Stimulated activated CD4-positive, alpha-beta T cell treated with anti-CD3 and anti-CD28 coated beads, Interleukin-12 subunit alpha, Interleukin-12 subunit beta, amount 100 ng/mL, for 48 hours (primary cell): ENCODE measurements at places on chromosomes 4 and X.
A peak's percentile ranks its signal among the peaks of the same experiment; 100 is the strongest.

- DNase-seq: no peak
These were observed 229.1 kb downstream of the ADAM29 start for GRCh38 chr4:175147233-175147632.

- no peak for DNase-seq
These were observed 40.0 kb upstream of the DHX15 start for GRCh38 chr4:24624381-24624780.

DNA sequence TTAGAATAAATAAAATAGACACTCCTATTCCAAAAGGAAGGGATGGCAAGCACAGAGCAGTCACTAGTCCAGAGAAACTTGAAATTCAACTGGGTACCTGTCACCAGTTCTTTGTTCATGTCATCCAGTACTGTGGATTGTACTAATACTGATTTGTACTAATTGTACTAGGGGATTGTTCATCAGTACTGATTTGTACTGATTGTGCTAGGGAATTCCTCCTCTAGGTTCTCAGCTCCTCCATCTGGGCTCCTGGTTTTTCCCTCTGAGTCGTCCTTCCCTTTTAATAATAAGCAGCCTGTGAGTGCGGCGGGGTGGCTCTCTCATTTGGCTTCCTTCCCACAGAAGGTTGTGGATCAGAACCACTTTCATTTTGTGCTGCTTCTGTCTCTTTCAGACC is 31.0 kb upstream of the SOD3 start:
- no peak for DNase-seq

GRCh38 chrX:106208154-106208553 is 40.0 kb downstream of the PWWP3B start:
- DNase-seq: no peak

DNA sequence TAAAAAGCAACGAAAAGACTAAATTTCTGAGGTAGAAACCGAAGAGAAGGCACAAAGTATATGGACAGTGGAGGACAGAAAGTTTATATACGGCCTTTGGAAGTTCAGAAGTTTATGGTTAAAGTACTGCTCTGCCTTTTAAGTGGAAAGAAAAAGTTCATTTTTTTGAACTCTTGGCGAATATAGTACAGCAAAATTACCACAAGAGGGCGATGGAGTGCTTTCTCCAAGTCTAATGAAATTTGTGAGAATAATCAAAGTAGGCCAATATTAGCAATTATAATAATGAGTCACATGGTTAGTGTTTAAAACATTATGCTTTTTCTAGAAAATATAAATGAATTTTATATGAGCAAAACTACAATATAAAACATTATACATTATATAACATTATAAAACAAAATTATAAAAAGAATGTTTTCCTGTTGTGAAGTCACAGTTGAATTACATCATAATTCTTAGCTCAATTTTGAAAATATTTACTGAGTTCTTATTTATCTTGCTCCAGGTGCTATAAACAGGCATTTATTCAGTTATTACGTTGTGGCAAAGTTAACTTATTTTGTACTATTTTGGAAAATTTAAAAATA is 136.2 kb upstream of the BMPR1B start:
- no peak for DNase-seq

- DNase-seq: no peak
These were observed 278.5 kb downstream of the PARM1 start for GRCh38 chr4:75211422-75211821.

- peak; percentile 32 for DNase-seq
These were observed 32.4 kb downstream of the EGF start for GRCh38 chr4:109945056-109945455.

- DNase-seq: peak; percentile 3
These were observed 217.9 kb upstream of the KLHL4 start for GRCh38 chrX:87299563-87300160.

DNA sequence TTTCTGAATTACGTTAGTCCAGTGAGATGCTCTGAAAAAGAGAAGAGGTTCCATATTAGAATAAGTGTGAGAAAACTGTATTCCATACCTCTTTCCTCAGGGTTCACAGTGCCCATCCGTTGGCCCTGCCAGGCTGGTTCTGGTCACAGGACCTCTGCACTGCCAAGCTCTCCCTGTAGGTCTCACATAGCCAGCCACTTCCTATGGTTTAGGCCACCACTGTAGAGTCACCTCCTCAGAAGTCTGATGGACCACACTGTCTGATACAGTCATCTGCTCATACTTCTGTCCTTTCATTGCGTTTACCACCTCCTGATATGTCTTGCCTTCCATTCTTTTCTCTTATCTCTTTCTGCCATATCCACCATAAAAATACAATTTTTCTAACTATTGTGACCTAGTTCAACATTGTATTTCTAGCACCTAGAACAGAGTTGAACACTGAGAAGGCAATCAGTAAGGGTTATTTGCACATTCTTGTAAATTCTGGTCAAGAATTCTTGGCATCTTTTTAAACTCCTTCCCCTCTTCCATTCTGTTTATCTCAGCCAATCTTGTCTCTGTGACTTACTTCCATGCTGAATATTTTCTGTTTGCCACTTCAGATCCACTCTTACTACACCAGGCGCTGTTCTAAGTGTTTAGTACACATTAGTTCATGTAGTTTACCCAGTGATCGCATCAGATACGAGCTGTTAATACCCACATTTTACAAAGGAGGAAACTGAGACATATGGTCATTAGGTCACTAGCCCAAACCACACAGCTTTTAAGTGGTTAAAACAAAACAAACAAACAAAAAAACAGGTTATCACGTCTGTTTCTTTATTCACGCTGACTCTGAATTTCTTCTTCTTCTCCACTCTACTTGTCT is 125.6 kb downstream of the CBR4 start:
- no peak for DNase-seq

DNA sequence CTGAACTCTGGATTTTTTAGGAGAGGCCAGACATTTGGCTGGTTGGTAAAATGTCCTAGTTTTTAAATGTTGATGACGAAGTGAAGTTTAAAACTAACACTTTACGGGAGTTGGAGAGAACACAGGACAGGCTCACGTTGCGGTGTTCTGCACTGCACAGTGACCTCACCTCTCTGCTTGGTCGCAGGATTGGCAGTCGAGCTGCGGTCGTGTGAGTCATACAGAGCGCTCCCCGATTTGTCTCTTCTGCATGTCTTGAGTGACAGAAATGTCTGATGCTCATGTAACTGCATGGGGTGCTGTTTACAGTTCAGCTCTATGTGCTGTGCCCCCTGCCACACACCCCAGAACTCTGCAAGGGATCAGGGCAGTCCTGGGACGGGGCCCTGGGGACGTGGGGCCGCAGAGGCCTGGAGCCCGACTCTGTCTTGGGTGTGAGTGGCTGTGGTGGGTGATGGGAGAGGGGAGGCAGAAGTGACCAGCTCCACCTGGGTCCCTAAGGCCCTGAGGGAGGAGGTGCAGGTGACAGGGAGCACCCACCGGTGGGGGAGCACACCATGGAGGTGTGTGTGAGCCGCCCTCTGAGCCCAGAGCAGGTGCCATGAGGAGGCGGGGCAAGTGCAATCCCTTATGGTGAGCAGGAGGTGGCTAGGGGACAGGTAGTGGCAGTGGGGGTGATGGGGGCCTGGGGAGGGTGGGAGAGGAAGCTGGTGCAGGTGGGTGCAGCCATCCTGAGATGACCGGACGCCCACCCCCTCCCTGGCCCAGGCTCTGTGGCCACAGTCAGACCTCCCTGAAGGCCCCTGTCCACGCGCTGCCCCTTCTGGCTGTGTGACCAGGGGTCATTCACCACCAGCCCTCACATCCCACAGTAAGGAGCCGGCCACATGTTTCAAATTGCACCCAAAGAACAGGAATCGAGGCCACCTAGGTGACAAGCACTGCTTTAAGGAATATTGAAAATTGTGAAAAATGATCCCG is 77.9 kb upstream of the ADRA2C start:
- no peak for DNase-seq

DNA sequence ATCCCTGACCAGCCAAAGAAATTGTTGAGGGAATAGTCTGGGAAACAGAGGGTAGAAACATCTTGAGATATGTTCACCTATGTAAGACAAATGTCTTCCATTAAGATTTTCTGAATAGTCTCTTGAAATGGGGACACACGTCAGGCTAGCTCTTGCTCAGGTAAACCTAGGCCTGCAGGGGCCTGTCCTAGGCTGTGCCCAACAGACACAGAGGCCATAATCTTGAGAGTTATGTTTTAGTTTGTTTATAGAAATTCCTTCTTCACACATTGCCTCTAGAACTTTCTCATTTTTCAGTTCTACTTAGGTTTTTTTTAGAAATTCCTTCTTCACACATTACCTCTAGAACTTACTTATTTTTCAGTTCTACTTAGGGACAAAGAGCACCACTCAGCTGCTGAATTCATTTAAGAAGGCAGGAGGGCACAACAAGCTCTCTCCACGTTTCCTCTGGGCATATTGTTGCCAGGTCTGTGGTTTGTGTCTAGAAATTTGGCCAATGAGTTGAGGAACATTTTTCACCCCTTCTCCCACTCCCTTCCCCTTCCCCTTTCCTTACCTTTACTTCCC is 94.9 kb downstream of the ARHGAP24 start:
- no peak for DNase-seq

GRCh38 chr4:146212781-146213180 is 1.6 kb upstream of the REELD1 start:
- DNase-seq: no peak

- DNase-seq: no peak
These were observed 3.9 kb upstream of the OCIAD2 start for GRCh38 chr4:48910511-48910910.

GRCh38 chrX:66489339-66489738 is 149.5 kb downstream of the EDA2R start:
- no peak for DNase-seq

GRCh38 chr4:161203865-161204264 is 959.9 kb downstream of the FSTL5 start:
- DNase-seq: no peak

GRCh38 chr4:144820728-144821085 is 174.8 kb downstream of the HHIP start:
- DNase-seq: no peak

DNA sequence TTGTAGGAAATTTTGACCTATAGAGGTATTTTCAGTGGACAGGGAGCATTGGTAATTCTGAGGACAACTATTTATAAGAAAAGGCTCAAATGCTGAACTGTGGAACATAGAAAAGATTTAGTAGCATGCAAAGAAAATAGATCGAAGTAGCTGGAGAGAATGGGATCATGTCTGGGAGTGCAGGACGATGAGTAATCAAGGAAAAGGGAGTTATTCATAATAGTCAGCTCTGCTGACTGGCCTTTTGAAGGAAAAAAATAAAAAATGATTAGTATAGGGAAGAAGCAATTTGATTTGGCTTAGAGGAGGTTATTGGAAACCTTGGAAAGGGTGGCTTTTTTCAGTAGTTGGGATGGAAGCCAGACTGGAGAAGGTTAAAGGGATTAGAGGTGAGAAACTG is 22.9 kb upstream of the ANK2 start:
- no peak for DNase-seq

DNA sequence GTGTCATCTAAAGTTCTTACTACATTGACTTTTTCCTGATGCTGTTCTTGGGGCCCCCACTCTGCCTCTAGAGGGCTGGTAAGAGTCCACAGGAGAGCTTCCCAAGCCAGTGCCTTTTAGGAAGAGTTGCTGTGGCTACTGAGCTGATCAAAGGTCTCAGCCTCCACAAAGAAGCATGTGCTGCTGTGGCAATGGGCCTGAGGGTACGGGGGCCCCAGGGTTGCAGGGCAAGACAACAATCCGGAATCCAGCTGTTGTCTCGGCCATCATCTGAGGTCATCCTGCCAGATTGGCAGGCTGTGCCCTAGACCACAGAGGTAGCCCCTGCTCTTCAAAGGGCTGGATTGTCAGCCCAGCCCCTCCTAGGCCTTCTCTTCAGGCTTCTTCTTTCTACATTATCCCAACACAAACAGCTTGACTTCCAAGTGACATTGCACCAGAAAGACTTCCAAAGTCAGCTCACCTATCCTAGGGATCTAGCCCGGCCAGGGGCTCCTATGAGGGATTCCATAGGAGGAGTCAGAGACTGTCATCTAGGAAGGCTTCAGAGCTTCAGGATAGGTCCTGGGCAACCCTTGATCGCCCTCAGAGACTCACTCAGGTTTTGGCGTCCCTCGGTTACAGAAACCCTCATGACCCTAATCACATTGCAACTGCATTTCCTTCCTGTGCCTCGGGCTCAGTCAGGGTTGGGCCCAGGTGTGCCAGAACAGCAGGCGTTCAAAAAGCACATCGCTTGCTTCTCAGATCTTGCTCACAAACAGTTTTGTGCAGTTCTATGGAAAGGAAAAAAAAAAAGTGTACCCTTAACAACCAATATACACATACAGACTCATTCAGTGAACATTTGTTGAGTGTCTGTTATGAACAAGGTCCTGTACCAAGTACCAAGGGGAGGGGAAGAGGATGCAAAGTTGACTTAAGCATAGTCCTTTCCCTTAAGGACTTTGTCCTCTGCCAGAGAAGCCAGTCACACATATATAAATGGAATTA is 27.8 kb downstream of the SLC25A5 start:
- no peak for DNase-seq

DNA sequence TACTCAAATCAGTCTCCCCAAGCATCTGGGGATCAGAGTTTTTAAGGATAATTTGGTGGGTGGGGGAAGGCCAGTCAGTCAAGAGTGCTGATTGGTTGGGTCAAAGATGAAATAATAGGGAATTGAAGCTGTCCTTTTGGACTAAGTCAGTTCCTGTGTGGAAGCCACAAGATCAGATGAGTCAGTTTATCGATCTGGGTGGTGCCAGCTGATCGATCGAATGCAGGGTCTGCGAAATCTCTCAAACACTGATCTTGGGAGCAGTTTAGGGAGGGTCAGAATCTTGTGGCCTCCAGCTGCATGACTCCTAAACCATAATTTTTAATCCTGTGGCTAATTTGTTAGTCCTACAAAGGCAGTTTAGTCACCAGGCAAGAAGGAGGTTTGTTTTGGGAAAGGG is 17.3 kb upstream of the GLUD2 start:
- no peak for DNase-seq

DNA sequence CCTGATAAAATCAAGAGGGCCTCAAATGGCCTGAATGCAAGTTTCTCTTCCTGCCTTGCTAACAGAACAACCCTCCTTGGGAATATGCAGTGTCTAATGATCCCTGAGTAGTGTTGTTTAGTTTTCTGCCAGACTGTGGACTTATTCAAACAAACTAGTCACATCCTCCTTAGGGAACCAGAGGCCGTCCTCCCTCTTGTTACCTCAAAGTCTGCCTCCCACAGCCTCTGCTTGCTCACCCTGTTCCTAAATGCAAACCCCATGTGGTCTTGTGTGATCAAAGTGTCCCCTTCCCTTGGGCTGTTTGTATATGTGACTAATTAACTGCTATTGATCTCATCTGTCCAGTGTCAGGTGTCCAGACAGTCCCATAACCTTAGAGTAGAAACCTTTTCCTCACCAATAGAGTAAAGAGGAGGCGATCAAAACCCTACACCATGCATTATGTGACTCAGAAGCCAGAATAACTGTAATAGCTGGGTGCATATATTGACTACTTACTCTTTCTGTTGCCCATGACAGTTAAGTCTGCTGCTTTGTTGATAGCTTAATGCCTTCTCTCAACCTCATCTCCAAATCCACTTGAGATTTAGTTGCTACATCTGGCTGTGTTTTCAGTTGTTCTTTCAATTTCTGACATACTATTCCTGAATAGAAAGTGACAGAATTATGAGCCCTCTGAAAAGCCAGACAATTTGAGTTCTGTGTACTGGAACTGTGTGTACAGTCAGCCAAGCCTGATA is 473.0 kb upstream of the NWD2 start:
- no peak for DNase-seq
